ENCODE measurements at places on chromosomes 4 and X.

- DNase-seq: no peak
Measured at GRCh38 chr4:68691186-68691585, 20.7 kb upstream of the UGT2B15 start.

- no peak for DNase-seq
Measured at GRCh38 chrX:136015016-136015415, 29.8 kb downstream of the SLC9A6 start.

DNA sequence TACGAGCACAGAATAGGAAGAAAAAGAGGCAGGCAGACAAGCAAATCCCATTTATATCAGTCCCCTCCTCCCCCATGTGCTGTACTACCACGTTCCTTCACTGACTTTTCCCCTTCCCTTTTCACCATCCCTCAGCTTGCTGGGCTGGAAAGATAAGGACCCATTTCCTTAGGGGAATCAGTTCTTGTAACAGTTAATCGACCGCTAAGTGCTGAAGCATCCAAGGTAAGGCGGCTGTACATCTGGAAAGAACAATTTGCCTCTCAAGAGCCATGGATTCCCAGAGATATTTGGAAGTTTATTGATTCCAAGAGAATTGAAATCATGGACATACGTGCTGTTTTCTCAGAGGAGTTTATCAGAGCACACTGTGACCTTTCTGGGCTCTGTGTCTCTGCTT is 1688.0 kb downstream of the STIM2 start:
- DNase-seq: no peak

DNA sequence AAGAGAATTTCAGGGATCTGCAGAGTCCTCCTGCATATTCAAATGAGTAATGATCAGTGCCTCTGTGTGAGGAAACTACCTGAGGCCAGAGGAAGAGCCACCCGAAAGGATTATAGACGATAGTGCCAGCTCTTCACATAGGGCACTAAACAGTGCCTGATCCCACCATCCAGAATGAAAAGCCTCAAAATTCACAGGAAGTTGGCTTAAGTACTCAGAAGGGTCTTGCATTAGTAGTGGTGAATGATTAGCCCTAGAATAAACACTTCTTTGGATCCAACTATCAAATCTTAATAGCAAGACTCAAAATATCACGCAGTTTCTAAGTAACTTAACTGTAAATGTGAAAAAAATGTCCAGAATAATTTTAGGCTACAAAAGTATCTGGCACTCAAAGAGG is 324.4 kb downstream of the ZNF674 start:
- no peak for DNase-seq
